ENCODE measurements at places on chromosomes 4 and X.

- DNase-seq, result no peak
These were observed 173.4 kb upstream of the JADE1 start for GRCh38 chr4:128635955-128636560.

- no peak for DNase-seq
These were observed 601 bp downstream of the SLC25A43 start for GRCh38 chrX:119399772-119400101.

DNA sequence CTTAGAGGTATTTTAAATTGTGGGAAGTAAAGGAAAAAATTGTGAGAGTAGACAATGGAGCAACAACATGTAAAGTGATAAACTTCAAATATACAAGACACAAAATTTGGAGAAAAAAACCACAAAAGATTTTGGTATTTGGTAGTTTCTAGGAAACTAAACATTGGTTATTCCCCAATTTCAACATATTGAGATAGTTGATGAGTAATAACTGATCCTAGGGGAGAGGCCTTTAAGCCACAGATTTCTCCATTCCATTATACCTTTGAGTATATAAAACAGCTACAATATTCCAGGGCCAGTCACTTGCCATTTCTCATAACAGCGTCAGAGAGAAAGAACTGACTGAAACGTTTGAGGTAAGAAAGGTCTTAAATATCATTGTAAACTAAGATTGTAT is at the start of gene FDCSP:
Gene FDCSP (plus strand): TSS at position 301 of the 400 bp plus-strand sequence. CDS start 5,071 bp downstream, outside the sequence.
- DNase-seq, result no peak

DNA sequence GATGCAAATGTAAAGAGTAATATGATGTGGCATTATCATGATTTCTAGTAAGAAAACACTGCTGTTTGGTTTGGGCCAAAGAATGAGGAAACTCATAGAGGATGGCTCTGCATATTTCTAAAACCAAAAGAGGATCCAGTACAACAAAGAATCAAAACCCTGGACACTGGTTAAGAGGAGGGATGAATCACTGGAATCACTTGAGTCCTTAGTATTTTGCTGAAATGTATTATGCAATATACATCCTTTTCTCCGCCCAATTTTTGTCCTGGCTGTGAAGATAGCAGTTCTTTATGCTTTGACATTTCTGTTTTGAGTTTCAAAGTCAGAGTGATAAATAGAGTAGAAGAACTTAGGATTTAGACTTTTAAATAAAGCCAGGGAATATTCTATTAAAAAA is 345.9 kb downstream of the PACRGL start:
- no peak for DNase-seq

DNA sequence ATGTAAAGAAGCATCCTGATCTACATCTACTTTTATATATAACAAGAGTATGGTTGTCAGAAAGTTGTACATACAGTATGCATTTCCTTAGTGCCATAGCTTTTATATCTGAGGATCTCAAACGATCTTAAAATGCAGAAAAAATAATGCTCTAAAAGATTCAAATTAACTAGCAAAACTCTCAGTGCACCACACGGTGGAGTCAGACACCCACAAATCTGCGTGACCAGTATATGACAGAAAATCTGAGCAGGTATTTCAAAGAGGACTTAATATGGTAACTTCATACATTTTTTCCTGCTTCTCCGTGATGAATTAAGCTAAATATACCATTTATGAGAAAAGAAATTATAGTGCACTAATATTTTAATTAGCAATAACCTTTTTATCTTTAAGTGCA is 803.0 kb downstream of the DMD start:
- no peak for DNase-seq

- DNase-seq, result no peak
These were observed 28.3 kb upstream of the SERTM2 start for GRCh38 chrX:111483135-111483534.

- no peak for DNase-seq
These were observed 377.1 kb upstream of the HS3ST1 start for GRCh38 chr4:11805842-11806241.

- DNase-seq, result peak; percentile 63
These were observed at the start of gene ZNF330 for GRCh38 chr4:141220691-141221659. Gene ZNF330, plus strand, starts transcription at chr4:141220895. Its CDS starts 1,477 bp downstream, at chr4:141222372.

DNA sequence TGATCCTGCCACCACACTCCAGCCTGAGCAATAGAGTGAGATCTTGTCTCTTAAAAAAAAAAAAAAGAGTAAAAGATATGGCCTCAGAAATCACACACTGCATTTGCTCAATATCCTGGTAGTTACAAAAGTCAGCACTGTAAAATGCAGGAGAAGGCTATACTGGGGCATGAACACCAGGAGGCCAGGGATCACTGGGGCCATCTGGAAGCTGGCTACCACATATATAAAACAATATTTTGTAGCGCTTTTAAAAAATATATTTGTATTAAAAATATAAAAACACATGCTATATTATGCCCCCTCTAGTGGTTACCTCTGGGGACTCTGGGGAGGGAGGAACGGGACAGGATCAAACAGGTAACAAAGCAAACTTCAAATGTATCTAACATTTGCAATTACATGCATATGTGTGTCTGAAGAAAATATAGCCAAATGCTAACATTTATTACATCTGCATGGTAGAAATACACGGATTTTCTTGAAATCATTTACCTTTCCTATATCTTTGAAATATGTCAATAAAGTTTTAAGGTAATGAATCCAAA is 4.0 kb downstream of the C4orf46 start:
- no peak for DNase-seq

- DNase-seq, result no peak
These were observed 33.9 kb downstream of the NELFA start for GRCh38 chr4:1974840-1975239.

DNA sequence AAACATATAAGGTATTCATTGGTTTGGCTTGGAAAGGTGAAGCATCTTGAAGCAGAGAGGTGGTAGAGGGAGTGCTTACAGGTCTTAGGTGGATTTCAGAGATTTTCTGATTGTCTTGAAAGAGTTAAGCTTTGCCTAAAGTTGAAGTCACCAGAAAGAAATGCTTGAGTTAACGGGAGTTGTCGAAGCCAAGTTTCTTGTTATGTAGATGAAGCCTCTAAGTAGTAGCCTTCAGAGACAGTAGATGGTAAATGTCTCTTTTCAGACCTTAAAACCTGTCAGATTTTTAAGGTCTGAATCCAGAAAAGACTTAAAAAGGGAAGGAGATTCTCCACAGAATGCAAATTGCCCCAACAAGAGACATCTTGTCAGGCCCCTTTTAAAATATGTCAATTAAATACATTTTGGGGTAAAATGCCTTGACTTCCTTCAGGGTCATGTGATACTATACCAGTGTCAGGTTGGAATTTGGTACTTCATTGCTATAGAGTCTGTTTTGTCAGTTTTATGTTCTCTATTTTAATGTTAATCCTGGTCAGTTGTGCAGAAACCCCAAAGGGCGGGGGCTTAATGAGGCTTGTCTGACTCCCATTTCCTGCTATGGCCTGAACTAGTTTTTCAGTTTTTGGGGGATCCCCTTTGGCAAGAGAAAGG is 81.0 kb downstream of the PCDH18 start:
- DNase-seq, result peak; percentile 41

DNA sequence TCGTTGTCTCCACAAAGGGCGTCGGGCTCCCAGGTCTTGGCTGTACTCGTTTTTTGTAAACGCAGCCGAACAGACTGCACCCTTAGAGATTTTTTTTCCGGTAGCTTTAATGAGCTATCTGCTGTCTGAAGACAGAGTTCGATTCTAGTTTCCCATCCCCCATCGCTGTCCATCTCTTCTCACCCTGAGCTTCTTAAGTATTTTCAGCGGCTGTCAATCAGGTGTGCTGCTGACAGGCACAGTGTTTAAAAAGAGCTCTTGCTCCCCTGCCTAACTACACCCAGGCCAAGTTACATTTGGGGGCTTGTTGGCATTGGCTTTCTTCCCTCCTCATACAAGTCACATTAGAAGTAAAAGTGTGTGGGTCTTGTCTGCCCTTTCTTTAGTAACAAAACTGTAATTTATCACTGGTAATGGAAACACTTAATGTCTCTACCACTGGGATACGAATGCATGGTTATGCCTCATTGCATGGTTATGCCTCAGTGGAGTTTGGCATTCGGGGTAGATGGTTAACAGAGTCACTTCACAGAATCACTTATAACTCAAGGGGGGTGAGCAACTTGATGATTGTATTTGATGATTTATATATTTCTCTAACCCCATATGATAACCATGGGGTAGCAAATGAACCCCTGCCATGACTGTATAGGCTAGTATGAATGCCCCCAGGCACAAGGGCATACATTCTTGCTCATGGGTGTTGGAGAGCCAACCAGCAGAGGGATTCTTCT is 1.4 kb upstream of the ARHGAP6 start:
- DNase-seq, result no peak

DNA sequence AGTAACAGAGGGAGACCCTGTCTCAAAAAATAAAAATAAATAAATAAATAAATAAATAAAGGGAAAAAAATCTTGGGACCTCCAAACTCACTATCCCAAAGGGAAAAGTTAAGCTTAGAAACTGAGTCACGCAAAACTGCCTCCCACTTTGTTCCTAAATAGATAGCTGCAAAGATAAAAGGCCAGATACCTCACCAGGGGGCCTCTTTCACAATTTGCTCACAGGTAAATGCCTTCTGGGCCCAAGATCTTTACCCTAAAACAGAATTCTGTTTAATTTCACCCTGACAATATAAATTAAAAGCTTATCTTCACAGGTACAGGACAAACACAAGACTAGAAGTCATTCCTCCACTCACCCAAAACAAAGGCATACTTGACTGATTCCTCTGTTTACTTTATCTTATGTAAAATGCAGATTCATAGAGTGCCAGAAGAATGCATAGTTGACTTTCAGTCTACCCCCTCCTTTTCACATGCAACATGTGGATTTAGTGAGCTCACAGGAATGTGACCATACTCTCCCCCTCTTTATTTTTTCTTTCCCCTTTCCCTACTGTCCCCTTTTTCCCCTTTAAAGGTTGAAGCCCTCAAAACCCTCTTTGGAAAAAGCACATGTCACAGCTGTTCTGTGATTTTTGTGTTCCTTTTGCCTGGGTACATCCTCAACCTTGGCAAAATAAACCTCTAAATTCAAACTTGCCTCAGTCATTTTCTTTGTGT is 23.4 kb downstream of the ELF2 start:
- DNase-seq, result no peak

DNA sequence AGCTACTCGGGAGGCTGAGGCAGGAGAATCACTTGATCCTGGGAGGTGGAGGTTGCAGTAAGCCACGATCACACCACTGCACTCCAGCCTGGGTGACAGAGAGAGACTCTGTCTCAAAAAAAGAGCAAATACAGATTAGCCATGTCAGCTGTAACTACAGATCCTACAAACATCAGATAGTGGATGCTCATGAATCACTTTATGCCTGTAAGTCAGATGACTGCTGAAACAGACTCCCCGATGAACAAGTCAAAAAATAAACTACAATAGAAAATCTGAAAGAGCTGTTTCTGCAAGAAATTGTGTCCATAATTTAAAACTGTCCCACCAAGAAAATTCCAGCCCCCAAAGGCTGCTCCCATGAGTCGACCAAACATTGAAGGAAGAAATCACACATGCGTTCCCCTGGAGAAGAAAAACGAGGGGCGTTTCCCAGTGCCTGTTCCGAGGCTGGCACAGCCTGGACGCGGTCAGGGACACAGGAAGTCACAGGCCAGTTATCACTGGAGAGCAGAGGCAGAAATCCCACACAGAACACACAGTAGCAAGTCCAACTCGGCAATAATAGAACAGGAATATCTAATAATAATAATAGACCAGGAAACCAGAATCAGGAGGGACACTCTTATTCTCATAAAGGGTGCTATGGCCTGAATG is 30.0 kb upstream of the GTPBP6 start:
- DNase-seq, result no peak

- DNase-seq, result no peak
These were observed 54.2 kb downstream of the SPATA18 start for GRCh38 chr4:52105276-52105675.

GRCh38 chr4:15996773-15997172 is 33.8 kb upstream of the FGFBP2 start:
- no peak for DNase-seq

DNA sequence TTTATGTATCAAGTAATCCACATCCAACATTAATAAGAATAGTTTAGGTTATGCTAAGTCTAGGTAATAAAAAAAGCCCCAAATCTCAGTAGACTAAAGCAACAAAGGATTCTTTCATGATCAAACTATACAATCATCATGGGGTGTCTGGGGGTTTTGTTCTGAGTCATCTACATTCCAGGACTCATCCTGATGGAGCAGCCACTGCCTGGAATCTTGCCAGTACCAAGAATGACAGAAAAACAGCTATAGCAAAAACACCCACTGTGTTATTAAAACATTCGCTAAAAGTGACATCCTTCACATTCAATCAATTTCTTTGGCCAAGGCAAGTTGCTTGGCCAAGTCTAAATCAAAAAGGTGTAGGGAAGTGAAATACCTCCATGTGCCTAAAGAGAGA is 3.9 kb upstream of the ARHGEF38 start:
- no peak for DNase-seq

DNA sequence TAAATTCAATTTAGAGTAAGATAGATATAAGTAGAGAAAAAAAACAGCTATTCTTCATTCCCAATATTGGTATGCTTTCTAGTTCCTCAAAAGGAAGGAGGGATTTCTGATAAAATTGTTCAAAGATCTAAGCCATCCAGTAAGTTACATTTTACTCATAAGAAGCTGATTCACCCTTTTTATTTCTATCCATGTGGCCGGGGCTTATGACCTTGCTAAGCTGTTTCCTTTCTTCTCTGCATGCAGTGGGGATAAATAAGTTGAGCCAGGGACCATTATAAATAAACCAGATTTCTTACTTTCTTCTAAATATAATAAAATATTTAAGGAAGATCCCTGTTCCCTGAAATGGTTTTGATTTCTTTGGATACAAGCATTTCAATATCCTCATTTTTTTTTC is 502.3 kb downstream of the PDHA2 start:
- no peak for DNase-seq

- no peak for DNase-seq
These were observed 27.0 kb upstream of the TMEM131L start for GRCh38 chr4:153438916-153439756.

Measured in iPS DF 6.9 (cell line).